GM12891 (cell line): ENCODE measurements at places on chromosomes 1 and 21.

GRCh38 chr21:27134516-27134915 lies 167.6 kb upstream of the ADAMTS5 start:
- DNase-seq: no peak

- DNase-seq: no peak
These were observed 1.0 kb downstream of the CCDC185 start for GRCh38 chr1:223394242-223394641.

- DNase-seq: peak; percentile 50
These were observed 28.3 kb upstream of the A3GALT2 start for GRCh38 chr1:33349081-33349759.

GRCh38 chr1:183583466-183583865 lies 6.8 kb downstream of the NCF2 start:
- no peak for DNase-seq

GRCh38 chr1:178548108-178548507 lies 35.2 kb downstream of the TEX35 start:
- no peak for DNase-seq

- DNase-seq: no peak
These were observed 35.8 kb downstream of the IVNS1ABP start for GRCh38 chr1:185281245-185281644.

DNA sequence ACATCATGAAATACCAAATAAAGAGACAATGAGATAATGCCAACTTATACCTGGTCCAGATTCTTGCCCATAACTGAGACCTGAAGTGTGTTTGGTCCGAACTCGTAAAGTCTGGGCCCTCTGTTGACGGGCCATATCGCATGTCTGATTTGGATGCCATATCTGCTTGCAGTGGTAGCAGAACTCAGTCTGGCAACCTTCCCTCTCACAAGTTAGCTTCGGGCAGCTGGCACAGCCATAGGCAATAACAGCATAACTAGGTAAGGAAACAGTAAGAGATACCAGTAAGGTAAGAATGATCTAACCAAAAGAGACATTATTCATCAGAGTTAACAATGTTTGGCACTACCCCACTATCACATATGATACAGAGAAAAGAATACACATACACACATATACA lies 15.1 kb downstream of the RNF19B start:
- no peak for DNase-seq

DNA sequence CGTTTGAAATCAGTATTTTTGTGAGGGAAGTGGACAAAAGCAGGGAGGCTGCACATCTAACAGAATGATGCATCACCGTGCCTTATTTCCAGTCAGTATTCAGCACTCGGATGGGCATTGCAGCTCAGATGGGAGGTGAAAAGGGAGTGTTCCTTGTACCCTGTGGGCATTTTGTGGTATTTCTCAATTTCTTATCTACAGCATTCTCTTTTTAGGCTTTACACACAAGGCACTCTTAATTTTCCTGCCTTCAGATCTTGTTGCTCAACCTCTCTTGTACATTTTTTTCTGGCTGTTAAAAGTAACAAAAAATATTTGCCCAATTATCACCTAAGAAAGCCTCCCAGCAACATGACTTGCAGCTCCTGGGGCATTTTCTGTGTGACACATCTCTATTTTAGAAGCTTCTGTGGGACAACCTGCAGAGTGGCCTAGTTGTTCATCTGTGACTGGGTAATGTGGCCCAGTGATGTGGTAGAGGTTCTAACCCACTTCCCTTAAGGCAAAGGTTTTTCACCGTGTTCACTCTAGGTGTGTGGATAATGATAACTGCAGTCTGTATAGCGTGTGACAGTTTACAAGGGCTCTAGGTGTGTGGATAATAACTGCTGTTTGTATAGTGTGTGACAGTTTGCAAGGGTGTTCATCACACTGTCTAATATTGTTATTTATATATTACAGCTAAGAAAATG lies 257.2 kb downstream of the PTGER3 start:
- no peak for DNase-seq

DNA sequence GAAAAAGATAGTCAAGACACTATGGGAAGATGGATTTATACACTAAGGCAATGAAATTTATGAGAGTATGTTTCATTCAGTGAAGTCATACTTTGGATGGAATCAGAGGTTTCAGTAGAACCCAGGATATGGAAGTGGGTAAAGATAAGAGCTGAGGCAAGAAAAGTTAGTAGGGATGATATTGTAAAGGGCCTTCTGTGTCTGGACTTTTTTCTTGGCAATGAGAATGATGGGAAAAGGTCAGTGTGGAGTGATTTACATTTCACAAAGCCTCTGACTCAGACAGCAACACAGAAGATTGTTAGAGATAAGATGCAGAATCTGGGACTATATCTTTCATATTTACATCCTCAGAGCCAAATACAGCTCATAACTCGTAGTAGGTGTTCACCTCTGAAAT lies 32.1 kb downstream of the SH3BGR start:
- DNase-seq: no peak

GRCh38 chr21:43728154-43728466 lies 9.2 kb downstream of the PDXK start:
- no peak for DNase-seq

GRCh38 chr1:199685369-199685768 lies 342.1 kb upstream of the NR5A2 start:
- no peak for DNase-seq

- no peak for DNase-seq
These were observed 61.4 kb downstream of the STUM start for GRCh38 chr1:226609836-226610455.

DNA sequence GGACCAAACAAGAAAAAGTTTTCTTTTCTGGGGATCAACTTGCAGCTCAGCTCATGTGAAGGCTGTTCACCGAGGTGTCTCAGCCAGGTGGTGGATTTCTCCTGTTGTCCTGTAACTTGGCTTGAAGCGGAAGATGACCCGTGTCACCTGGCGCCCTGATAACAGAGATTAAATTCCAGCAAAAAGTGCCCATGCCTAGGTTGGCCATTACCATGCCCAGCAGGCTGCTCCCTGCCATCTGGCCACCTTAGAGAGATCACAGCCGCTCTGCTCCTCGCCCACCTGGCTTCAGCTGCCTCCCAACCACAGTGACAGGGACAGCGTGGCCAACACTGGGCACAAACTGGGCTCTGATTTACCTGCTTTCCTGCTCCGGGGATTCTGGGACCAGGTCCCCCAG lies 149.5 kb downstream of the ZBTB18 start:
- no peak for DNase-seq

DNA sequence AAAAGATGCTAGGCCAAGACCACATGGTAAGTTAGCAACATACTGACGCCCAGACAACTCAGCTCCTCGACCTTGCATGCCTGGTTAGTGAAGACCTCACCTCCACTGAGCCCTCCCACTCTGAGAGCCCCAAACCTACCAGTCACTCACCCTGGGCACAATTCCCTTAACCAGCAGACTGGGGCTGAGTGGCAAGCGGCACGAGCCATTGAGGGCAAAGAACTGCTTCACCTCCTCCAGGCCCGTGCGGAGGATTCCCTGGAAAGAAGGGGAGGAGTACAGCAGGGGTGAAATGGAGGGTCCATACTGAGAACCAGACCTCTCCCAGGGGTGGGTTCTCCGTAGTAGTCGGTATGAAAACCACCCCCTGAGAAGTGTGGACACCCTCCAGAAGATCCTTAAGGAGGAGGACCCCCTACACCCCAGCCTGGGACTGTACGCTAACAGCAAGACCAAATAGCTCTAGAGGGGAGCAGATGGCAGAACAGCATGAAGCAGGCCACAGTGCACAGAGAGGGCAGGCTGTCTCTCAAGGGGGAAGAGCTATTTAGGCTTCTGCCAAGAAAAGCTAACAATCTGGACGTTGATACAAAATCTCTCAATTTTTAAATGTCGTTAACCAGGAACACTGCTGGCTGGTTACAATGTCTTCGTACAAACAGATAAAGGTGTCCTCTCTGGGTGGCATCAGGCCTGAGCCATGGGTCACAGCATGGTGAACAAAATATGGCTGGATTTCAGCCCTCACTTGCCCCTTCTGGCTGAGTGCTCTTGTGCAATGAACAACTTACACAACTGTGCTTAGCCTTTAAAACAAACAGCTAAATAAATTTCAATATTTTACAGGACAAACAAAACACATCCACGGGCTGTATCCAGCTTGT lies 31.0 kb upstream of the PPP1R15B start:
- DNase-seq: no peak

DNA sequence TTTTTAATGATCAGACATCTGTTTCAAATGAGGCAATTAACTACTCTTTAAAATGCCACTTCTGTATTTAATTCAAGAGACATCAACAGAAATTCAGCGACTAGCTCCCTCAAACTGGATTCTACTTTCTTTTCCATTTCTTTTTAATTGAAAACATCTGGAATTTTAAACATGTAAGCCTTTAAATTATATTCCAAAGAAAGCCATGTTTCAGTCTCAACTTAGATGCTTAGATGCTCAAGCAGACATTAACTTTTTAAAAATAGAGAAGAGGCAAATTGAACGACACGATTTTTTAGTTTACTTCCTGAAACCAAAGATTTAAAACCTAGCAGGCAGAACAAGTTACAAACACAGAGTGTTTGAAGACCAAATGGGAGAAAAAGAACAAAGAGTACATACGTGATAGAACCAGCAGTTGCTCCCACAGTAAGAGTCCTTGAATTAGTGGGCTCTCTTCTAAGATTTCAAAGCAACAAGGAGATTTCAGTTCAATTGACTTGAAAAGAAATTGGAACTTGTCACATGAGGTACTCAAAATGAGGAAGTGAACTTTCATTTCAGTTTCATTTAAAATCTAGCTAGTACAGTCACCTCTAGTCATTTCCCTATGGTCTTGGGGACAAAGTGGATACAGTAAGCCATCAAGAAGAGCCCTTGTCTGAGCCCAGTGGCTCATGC lies at the start of gene CTSS:
TSS of gene CTSS (minus strand) at position 483 of the 681 bp plus-strand sequence. CDS start 1,015 bp downstream, outside the sequence.
- peak; percentile 18 for DNase-seq

DNA sequence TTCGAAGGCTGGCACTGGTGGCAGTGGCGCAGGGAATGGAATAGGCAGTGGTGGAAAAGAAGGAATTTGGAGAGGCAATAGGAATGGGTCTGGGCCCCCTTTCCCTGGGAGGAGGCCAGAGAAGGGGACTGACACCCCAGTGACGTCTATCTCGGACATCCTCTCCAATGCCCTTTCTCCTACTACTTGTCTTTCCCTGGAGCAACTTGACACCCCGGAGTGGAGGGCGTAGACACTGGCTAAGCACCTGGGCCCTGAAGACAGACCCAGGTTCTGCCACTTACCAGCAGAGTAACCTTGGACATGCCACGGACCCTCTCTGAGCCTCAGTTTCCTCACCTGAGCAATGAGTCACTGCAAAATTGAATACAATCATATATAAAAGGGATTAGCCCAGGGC lies 86.8 kb downstream of the CAMK2N1 start:
- DNase-seq: no peak

DNA sequence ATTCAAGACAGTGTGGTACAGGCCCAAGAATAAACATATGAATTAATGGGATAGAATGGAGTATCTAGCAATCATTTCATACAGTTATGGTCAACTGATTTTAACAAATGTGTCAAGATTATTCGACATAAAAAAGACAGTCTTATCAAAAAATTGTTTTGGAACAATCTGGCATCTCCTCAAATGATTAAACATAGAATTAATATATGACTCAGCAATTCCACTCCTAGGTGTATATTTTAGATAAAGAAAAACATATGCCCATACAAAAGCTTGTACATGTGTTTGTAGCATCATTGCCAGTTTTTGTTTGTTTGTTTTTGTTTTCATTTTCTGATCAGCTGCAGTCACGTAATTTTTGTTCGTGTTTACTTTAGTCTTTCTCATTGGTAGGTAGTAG lies 1188.3 kb downstream of the BRINP3 start:
- no peak for DNase-seq

DNA sequence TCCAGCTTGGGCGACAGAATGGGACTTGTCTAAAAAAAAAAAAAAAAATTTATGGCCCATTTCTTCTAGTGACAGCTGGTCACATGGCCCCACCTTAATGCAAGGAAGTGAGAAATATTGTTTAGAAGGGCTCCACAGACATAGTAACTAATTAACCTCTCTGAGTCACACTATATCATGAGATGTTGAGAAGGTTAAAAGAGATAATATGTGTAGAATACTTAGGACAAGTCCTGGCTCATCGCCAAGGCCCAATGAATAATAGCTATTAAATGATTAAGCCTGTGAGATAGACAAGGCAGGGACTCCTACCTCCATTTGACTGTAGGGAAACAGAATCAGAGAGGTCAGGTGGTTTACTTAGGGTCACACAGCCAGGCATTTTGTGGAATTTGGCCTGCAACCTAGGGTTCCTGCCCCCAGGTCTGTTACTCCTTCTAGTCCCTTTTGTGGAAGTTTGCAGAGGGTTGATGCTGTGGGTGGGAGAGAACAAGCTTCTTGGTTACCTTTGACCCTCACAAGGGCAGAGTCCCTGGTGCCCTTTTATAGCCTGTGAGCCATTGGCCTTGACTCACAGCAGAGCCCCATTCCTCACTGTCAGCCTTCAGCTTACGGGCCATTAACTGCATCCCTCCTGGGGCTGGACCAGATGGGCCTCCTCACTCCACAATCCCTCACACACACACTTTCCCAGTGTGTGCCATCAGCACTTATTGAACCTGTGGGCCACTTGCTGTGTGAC lies 48.5 kb downstream of the OPRD1 start:
- no peak for DNase-seq

GRCh38 chr1:175129644-175129996 lies 62.0 kb downstream of the TNN start:
- no peak for DNase-seq

DNA sequence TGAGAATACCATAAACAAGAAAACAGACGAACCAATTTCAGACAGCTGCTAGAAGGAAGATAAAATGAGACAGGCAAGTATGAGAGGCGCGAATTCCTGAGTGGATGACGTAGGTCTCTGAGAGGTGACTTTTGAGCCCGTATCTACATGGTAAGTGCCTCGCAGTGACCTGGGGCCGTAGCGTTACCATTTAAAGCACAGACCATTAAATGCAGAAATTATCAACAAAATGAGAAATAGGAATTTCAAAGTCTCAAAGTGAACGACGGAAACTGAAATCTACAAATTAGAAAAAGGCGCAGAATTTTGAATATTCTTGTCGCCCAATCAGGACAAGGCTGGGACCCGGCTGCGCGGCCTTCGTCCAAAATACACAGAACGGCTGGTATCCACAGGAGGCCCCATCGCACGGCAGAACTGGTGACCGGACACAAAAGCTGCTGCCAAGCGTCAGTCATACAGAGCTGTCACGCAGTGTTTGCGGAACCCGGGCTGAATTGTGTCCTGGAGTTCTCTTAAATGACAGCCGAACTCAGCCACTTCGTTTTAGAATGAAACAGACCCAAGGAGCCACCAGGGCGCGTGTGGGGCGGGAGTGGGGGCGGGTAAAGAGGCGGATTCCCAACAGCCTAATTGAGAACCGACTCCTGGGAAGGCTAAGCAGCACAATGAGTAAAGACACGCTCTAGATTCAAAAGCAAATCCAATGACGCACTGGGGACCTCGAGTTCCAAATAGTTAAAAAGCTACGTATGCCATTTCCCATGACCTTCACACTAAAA lies 13.8 kb upstream of the BOLA1 start:
- DNase-seq: no peak

GRCh38 chr1:35448344-35448801 lies 108.8 kb downstream of the KIAA0319L start:
- no peak for DNase-seq
